ENCODE measurements at places on chromosomes 1 and 21.

DNA sequence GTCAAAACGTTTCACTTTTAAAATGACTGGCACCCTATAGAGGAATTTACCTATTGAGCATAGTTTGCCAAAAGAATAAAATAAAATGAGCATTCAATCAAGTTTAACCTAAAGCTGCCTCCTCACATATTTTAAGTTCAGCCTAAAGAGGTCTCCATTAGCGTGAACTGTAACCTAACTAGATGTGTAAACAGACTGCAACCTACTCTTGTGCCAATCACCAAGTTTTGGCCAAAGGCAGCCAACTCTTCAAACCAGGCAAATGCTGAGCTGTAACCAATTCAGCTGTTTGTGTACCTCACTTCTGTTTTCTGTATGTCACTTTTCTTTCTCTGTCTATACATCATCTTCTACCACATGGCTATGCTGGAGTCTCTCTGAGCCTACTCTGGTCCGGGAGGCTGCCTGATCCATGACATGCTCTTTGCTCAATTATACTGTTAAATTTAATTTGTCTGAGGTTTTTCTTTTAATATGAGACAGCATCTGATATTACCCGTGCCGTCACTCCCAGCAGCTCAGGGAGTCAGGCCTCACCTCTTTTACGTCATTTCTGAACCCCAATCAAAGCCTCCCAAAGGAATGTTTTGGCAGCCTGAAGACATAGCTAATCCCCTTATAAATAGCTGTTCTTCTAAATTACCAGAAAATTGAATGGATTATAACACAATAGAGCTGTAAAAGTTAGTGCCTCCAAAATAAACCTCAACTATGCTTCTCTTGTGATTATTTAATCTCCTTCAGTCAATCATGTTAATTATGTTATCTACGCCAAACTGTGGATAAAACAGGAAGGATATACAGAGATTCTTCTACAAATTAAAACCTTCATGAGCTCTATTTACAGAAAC is 81.0 kb upstream of the NR5A2 start:
- no peak for DNase-seq

DNA sequence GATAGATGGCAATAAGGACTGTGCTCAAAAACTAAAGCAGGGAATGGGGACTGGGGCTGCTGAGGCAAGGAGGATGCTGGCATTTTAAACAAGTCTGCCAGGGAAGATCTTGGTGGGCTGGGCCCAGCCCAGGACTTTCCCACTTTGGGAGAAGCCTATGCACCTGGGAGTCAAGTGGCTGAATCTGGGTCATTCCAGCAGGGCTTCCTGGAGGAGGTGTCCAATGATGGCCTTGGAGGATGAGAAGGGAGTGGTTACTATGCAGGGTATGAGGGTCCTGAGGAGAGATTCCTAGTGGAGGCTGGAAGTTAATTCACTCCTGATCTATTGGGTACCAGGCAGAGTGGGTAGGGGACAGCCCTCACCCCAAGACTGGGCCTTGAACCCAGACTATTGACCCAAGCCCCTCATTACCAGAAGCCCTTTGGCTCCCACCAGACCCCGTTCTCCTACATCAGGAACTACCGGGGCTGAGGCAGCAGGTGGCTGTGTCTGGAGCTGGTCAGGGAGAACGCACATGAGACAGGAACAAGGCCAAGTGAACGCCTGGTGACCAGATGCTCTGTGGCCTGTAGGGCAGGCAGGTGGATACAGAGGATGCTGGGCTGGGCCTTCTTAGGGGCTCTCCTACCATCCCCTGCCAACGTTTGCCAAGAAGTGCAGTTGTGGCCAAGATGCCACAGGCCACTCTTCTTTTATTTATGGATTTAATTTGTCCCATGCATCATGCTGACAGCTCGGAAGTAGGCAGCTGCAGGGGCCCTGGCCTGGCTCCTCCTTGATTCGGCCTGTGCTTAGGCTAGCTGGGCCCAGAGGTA is 18.3 kb upstream of the LRP8 start:
- DNase-seq = no peak

DNA sequence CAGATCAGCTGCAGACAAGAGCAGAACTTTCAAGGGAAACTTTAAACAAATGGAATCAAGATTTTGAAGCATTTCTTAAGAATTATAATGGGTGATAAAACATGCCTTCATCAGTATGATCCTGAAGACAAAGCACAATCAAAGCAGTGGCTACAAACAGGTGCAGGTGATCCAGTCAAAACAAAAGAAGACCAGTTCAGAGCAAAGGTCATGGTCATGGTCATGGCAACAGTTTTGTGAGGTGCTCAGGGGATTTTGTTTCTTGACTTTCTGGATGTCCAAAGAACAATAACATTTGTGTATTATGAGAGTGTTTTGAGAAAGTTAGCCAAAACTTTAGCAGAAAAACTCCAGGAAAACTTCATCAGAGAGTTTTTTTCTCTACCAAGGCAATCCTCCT is 681.7 kb upstream of the PTBP2 start:
- DNase-seq = no peak

DNA sequence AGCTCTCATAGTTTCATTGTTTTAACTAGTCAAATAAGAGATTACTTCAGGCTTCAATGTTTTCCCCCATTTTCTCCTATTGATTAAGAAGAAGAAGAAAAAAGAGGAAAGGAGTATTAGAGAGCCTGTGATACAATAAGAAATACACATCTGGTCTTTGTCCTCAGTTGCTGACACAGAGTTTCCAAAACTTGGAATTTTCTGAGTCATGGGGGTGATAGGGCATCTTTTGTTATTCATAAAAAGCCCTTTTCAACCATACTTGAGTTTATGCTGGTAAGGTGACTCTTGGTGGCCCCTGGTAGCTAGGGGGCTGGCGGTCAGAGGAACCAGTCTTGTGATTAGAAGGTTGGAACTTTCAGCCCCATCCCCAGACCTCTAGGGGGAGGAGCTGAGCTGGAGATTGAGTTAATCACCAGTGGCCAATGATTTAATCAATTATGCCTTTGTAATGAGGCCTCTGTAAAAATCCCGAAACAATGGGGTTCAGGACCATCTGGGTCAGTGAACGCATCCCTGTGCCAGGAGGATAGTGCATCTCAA is 28.9 kb upstream of the KLF18 start:
- DNase-seq = no peak

DNA sequence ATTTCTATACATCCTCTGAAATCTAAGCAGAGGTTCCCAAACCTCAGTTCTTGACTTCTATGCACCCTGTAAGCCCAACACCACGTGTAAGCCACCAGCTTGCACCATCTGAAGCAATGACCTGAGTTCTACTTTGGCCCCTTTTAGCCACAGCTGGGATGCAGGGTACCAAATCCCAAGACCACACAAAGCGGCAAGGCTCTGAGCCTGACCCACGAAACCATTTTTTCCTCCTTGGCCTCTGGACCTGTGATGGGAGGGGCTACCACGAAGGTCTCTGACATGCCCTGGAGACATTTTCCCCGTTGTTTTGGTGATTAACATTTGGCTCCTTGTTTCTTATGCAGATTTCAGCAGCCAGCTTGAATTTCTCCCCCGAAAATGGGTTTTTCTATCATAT is 38.8 kb downstream of the STXBP3 start:
- no peak for DNase-seq

DNA sequence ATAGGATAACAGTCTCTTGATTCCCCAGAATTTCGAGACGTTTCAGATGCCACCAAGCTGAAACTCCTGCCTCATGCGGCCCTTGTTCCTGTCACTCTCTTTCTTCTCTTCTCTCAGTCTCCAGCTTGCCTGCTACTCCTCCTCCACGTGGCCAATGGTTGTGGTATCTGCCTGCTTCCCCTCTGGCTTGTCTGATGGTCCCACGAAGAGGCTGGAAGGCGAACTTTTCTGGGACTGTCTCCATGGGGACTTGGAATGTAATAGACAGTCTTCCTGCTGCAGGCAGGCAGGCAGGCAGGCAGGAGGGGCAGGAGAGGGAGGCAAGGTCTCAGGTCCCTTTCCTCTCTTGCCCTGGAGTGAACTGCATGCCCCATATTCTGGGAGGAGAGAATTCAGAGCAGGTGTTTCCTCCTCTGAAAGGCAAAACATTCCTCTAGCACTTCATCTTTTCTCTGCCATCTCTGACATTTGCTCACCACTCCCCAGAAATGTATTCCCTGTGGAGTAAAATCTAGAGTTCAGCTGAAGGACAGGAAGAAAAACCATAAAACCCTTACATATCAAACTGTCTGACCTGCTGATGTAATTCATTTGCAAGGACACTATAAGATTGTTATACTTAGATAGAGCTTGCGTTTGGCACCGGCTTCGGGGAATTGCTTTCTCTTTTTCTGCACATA is 64.1 kb upstream of the GNG12 start:
- DNase-seq = no peak

- DNase-seq = no peak
Measured at GRCh38 chr1:110338309-110338885, 780 bp upstream of the RBM15 start.

DNA sequence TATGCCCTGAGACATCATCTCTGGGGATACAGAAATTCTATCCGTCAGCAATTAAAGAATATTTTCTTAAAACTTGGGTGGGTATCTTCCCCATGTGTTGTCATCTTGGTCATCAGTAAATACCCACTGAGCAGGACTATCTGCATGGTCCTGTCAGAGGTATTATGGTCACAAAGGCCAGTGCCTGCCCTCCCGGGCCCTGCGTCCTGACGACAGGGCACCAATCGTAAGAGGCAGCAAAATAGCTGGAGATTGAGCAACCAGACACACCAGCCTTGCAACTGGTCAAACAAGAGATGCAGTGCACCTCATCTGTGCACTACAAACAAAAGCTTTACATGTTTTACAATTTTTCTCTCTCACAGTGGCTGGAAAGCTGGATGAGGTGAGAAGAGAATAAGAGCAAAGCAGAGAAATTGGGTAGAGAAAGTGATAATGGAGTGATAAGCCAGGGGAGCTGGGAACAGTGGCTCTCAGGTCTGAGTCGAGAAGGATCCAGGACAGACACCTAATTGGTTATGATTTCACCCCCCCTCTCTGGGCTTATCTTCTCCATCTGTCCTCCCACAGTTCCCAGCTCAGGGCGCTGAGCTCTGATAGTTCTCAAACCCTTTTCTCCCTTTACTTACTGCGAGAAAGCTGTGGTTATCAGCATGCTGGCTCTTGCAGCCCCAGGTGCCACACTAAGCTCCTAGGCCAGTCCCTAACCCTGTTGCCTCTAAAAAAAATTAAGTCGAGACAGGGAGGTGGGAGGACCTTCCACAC is 8.8 kb upstream of the SRP9 start:
- DNase-seq = no peak

- DNase-seq = no peak
Measured at GRCh38 chr1:56978819-56979218, 13.0 kb upstream of the C8B start.

DNA sequence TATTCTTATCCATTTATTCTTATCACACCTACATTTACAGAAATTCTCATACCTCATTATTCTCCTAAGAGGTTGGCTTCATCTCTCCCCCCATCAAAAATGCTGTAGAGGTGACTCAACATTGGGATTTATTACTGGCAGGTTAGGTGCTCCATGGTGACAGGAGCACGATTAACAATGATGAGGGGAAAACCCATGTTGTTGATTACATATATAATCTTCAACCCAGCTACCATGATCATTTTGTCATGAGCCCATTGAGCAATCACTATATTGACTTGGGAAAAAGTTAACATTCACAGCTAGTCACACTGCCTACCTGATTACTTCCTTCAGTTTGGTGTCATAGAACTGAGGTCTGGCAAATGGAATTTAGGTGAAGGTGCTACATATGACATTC is 712.1 kb upstream of the CHRM3 start:
- no peak for DNase-seq

DNA sequence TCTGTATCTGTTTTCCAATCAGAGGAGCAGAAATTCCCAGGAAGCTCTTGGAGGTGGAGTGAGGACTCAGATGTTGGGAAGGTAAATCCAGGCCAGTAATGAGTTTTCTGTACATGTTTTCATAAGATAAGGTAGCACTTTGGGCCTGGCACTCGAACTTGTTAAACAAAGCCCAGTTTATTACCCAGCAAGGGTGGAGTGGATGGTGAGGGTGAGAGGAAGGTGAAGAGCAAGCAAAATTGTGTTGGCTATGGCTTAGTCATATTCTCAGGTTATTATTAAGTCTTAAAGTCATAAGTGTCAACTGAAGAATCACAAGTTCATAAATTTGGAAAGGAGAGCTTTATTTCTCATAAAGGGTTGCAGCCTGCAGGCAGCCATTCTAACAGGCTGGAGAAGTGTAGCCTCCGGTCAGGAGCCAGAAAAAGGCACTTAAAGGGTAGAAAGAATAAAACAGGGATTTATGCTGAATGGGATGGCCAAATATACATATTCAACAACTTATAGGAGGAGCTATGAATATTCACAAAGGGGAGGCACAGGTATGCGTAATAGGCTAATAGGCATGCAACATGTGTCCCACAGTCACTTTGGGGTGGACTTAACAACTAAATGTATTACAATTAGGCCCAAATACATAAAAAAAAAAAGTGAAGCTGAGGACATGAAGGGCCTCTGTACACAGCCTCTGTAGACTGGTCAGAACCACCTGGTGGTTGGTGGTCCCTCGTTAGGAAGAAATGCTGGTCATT is 523.9 kb downstream of the LMO4 start:
- no peak for DNase-seq

- DNase-seq = no peak
Measured at GRCh38 chr1:47814612-47815395, 182.4 kb downstream of the TRABD2B start.

DNA sequence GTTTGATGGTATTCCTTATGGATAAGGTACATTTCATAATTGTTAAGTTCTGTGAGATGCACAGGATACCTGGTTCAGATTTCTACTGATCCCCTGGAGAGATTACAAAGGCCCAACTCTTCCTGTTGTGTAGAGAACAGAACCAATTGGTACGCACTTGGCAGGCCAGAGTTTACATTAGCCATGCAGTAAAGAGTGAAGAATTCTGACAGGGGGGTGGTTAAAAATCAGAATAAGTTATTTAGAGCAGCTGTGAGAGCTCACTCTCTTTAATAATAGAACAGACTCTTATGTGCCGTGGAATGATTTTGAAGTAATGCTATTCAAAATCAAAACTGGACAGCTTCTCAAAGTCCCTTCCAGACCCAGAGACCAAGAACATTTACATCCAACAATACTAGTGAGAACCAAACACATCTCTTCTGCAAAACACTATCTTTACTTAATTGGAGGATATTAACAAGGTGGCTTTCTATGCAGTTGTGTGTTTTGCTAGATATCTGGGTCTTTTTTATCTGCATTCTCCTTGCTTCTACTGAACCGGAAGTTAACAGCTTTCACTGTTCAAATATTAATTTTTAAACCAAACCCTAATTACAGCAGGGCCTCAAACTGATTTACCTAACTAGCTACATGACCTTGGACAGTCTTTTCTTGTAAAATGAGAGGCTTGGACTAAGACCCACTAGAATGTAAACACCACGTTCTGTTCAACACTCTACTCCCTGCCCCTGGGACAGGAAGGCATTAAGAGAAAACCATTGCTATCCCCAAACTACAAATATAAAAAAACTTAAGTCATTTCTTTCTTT is 4.0 kb downstream of the USP24 start:
- no peak for DNase-seq

DNA sequence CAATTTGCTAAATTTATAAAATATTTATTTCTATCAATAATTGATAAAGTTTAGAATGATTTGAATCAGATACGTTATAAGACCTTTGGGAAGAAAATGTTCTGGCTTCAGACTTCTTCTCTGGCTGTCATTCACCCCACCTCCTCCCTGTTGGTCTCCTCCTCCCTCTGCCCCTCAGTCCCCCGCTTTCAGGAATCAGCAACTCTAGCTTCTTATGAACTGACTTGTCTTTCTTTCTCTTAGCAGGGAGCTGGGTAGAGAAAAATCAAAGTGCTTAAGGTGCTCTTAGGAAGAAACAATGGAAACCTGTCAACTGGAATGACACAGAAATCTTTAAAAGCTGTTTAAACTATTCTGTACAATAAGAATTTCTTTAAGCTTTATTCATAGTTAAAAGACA is 71.3 kb upstream of the ETV3 start:
- no peak for DNase-seq

- DNase-seq = no peak
Measured at GRCh38 chr1:25106976-25107642, 125.2 kb downstream of the SYF2 start.

Data from BJ (cell line).